ENCODE measurements at places on chromosomes 12 and 14.

GRCh38 chr12:67419810-67420209 lies 150.7 kb downstream of the CAND1 start:
- peak; percentile 65 for DNase-seq

DNA sequence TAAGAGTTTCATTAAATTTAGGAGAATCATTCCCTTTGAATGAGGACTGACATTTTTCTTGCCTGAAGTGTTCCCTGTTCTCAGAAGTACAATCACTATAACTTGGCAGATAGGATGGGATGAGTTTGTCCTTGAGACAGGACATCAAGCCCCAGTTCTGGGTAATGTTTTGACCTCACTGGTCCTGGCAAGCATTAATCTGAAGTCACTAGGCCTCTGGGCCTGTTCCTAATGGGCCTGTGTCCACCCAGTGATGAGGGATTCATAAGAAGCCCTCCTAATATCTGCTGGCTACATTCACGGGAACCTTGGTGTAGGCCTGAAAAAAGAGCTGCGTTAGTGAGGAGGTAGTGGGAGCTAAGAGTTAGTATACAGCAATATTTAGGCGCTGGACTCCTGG lies 37.2 kb downstream of the NINJ2 start:
- DNase-seq = no peak

DNA sequence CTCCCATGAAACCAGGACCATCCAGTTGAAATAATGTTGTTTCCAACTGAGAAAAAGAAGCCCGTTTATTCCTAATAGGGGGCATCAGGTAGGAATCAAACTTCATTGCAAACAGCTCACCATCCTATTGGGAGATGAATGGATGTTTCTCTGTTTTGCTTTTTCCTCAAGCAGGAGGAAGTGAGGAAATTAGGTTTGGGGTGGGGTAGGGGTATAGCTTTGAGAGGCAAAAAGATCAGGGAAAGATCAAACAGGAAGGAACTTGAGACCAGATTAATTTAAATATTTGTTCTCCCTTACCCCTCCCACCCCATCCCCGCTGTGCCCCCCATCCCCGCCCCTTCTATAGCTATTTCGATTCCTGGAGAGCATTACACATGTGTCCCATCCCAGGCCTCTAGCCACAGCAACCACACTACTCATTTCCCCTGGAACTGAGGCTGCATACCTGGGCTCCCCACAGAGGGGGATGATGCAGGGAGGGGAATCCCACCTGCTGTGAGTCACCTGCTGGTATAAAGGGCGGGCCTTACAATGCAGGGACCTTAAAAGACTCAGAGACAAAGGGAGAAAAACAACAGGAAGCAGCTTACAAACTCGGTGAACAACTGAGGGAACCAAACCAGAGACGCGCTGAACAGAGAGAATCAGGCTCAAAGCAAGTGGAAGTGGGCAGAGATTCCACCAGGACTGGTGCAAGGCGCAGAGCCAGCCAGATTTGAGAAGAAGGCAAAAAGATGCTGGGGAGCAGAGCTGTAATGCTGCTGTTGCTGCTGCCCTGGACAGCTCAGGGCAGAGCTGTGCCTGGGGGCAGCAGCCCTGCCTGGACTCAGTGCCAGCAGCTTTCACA lies at the start of gene IL23A:
Gene IL23A, plus strand, starts transcription at position 577 of the 850 bp plus-strand sequence. Its CDS starts 161 bp downstream, at position 738.
- no peak for DNase-seq

GRCh38 chr12:42086031-42086430 lies 58.6 kb downstream of the GXYLT1 start:
- DNase-seq = no peak

DNA sequence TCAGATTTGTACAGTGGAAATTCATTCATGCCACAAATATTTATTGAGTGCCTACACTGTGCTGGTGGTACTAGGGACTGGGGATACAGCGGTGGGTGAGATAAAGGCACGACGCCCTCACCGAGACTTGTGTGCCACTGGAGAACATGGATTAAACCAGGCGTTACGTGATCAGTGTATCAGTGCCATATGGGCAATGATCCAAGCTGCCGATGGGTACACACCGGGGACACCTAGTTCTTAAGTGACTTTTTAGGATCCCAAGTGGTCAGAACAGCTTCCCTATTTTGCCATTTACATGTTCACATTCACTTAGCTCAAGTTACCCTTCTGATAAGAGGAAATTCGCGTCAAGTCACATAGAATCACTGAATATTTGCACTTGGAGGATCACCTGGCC lies 236.7 kb downstream of the CACNA1C start:
- DNase-seq = no peak

DNA sequence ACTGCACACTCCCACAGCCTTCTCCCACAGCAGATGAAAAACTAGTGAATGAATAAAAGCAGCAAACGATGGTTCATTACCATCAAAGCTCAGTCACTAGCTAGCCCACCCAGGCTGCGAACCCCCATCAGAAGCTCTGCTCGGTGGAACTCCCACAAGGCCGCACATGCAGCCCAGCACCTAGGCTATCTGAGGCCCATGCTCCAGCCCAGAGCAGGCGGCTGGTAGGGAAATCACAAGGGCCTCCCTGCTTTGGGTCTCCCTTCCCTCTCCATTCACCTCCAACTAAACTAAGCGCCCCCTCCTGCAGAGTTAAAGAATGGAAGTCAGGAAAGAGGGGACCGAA lies 69.0 kb downstream of the ITPK1 start:
- DNase-seq = no peak

- DNase-seq = no peak
These were observed 420.5 kb downstream of the TMEM132D start for GRCh38 chr12:129483111-129483893.

DNA sequence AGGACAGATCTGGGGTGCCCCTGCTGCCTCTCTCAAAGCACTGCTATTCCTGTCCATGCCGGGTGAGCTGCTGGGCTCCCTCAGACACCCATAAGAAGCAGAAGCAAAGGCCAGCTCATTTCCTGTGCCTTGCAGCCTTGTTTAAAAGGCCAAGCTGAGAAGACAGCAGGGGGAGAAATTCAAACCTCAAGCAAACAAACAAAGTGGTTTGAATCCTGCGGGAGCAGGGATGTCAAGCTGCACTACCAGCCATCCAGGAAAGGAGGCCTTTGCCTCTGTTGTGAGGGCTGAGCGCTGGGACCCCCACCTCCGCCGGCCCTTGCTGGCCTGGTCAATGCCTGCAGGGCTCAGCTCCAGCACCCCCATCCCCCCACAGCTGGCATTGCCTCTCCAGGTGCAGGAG lies 176.5 kb downstream of the PIWIL1 start:
- DNase-seq = no peak

- no peak for DNase-seq
These were observed 29.8 kb upstream of the LTBP2 start for GRCh38 chr14:74641601-74642391.

GRCh38 chr12:83092129-83092528 lies 405.4 kb downstream of the TMTC2 start:
- DNase-seq = peak; percentile 34
